Activated CD4-positive, alpha-beta T cell treated with anti-CD3 and anti-CD28 coated beads, Interleukin-2, amount 10 ng/mL, durations not matched to agents 7 days and 5 days (primary cell): ENCODE measurements at places on chromosomes 5 and 9. TPM values are rescaled to one million over a fixed set of nuclear protein-coding genes. Genes with fewer than 3 reads are reported as not detected.

GRCh38 chr5:169602535-169602934 lies 19.0 kb downstream of the SPDL1 start:
- DNase-seq: no peak

- DNase-seq: no peak
Measured at GRCh38 chr5:87827539-87827938, 414.8 kb upstream of the CCNH start.

- no peak for DNase-seq
Measured at GRCh38 chr9:18126831-18127498, 347.0 kb upstream of the ADAMTSL1 start.

Gene CAST
- total RNA-seq: 178 TPM
